Body of pancreas (tissue), 4 donors: ENCODE measurements at places on chromosomes 16 and 17. TPM values are rescaled to one million over a fixed set of nuclear protein-coding genes. Genes with fewer than 3 reads are reported as not detected.

Gene KRT24
- not detected for total RNA-seq

Gene MYH11
- total RNA-seq = 14.2 TPM

Gene TP53TG3
- total RNA-seq = not detected

Gene ZG16B
- not detected for total RNA-seq

DNA sequence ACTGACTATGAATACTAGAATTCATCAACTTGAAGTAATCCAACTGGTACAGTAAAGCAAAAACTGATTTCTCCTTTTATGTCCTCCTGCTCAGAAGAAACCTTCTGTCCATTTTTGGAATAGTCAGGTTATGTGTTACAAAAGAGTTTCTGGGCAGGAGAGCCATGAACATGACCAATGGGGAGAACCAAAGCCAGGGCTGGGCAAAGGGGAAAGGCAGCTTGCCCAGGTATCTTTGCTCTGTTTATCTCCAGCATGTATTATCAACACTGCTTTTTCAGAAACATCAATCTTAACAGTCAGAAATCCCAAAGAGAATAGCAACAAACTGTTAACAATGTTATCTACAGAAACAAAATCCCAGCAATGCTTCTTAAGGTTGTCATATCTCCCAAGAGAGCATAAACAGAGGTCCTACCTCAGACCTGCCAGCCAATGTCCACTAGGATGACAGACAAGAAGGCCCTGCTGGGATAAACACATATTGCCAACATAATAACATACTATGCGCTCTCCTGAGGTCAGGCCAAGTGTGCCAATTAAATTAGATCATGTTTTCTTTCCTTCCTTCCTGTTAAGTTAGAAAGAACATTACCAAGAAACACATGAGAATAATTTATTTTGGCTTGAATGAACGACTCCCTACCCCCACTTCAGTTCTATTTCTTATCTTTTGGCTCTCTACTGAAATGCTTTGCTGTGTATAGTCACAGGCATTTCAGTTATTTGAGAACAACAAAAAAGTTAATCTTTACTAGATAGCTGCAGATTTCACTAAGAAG lies 28.0 kb downstream of the BLMH start:
- peak; percentile 49 for DNase-seq

GRCh38 chr17:34776456-34777443 lies 184.5 kb downstream of the CCT6B start:
- no peak for DNase-seq

DNA sequence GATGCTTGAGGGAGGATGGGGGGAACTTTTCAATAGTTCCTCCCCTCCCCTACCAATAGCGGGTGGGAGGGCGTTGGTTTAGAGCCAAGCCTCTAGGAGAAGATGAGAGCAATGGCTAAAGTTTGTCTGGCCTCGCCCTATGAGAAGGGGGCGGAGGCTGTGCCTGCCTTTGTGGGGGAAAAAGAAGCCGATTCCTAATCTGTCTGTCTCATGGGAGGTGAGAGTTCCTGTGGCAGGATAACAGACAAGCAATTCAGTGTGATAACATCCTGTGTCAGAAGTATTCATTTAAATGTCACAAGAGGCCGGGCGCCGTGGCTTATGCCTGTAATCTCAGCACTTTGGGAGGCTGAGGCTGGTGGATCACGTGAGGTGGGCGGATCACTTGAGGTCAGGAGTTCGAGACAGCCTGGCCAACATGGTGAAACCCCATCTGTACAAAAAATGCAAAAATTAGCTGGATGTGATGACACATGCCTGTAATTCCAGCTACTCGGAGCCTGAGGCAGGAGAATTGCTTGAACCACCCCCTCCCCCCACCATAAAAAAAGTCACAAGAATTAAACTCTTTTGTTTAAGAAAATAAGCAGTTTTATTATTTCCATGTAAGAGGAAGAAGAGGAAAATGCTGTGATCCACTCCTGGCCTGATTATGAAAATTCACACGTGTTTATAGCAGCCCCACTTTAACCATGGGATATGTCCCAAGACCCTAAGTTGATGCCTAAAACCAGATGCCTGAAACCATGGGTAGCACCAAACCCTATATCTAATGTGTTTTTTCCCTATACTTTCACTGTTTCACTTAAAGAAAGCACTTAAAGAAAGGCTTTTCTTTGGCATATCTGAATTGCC lies 1.7 kb downstream of the SLFN5 start:
- peak; percentile 60 for DNase-seq

DNA sequence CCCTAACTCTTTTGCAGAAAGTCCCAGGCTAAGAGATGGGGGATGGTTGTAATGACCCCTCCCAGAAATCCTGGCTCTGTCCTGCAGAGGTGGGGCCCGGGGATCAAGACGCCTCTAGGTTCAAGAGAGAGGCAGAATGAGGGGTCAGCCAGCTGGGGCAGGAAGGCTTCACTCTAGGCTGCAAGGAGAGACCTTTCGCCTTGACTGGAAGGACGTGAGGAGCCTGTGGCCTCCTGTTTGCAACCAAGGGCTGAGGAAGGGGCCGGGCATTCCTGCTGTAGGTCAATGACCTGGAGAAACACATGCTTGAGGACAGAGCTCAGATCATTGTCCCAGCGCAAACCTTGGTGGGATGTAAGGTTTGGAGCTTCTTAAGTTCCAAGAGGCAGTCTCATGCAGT lies 8.7 kb upstream of the CETP start:
- DNase-seq = no peak
